ENCODE measurements at places on chromosomes 16 and 17.
A peak's percentile ranks its signal among the peaks of the same experiment; 100 is the strongest.

- DNase-seq = no peak
These were observed 19.5 kb downstream of the SEC14L1 start for GRCh38 chr17:77160091-77160874.

- no peak for DNase-seq
These were observed at the start of gene SLFN12 for GRCh38 chr17:35432176-35433074. Gene SLFN12, minus strand, starts transcription at chr17:35432500. Its CDS starts 9,472 bp downstream, at chr17:35423028.

DNA sequence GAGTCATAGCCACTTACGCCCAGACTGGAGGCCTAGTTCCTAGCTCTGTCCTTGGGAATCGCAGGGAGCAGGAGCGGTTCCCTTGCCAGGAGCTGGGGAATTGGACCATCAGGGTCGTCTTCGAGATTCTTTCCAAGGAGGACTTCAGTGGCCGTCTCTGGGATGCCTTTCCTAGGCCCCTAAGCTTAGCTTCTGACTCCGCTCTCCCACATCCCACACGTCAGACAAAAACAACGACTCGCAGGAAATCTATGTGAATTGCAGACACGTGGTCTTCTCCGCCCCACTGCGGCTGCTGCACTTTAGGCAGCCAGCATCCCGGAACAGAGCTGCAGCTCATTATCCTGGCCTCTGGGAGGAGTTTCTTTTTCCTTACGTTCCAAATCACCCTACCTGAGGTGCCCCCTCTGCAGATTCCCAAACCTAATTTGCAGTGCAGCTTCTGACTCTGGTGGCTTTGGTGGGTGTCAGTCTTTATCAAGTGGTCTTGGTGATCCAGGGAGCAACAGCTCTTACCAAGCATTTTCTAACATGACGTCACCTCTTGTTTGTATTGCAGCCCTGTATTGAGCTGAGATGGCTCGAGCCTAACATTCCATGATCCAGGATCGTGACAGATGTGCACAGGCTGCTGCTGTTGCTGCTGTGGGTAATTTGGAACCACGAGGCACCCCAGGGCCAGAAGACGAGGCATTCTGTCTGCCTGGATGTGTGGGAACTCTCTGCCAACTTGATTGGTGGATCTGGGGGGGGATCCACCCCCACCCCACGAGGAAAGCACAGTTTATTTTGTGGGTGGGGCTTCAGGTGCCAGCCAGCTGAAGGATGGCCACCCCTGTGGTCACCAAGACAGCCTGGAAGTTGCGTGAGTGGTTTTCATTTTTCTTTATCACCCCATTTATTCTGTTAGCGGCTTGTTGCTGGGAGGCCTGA lies 1.1 kb downstream of the KATNB1 start:
- DNase-seq = peak; percentile 21

DNA sequence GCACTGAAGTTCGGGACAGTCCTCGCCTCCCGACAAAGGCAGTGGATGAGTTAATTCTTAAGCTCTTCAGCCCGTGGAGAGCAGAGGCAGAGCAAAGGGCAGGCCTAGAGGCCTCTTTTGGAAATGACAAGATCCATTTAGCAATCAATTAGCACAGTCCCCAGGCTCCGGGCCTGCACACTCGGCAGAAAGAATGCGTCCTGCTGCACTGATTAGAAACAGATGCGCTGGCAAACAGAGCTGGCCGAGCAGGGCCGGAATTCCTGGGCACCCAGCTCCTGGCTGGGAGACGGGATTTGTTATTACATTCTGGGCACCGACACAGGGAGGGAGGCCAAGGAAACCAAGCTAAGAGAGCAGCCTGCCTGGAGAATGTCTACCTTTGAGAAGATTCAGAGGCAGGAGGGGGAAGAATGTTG lies 162.9 kb downstream of the COPRS start:
- no peak for DNase-seq

- DNase-seq = no peak
These were observed at the start of gene NOTUM for GRCh38 chr17:81961087-81961511. Gene NOTUM, minus strand, starts transcription at chr17:81961187. Its CDS starts 278 bp downstream, at chr17:81960909.

DNA sequence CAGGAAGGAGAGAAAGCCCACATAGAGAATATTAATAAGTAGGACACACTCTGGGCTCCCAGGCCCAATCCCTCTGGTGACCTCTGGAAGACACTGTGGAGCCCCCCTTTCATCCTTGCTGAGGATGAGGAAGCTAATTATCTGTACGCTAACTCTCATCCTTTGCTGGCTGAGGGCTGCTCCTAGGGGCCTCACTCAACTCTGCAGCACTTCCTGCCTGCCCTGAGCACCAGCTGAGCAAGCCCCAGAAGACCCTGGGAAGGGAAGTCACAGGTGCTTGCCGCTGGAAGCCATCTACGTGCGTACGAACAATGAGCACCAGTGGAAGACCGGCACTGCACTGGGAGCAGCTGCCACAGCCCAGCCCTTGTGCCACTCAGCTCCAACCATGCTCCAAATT lies 145.8 kb upstream of the CDH5 start:
- no peak for DNase-seq

GRCh38 chr17:41492771-41493170 lies 3.1 kb upstream of the KRT36 start:
- DNase-seq = no peak

DNA sequence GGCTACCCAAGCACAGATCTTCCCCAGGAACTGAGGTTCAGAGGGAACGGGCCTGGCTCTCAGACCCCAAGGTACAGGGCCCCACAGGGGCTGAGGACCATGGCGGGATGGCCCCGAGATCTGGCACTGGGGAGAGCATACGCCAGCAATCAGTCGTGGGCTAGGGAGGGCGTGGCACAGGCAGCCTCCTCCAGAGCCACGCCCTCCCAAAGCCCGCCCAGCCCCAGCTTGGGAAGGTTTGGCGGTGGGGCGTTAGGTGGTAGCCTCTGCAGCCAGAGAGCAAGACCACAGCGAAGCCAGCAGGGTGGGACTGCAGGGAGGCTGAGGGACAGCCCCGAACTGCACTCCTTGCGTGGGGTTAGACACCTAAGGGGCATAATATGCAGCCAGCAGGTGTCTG lies 11.6 kb downstream of the WNT9B start:
- no peak for DNase-seq

DNA sequence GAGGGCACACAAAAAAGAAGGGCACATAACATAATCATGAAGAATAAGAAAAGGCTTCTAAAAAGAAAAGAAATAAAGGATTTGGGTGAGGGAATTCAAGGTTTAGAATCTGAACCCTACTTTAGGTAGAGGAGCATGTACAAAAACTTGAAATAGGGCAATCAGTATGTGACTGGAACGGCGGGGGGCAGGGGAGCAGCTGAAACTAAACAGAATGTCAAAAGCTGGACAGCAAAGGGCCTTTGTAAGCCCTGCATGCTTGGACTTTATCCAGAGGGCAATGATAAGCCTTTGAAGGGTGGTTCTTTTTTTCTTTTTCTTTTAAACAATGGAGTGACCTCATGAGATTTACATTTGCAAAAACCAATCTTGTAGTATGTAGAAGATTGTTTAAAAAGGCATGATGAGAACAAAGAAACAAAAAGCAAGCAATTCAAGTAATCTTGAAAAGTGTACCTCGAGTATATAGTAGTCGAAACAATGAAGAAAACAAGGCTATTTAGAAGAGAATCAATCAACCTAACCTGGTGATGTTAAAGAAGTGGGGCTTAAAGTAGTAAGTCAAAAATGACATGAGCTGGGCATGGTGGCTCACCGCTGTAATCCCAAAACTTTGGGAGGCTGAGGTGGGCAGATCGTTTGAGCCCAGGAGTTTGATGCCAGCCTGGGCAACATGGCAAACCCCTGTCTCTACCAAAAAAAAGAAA lies 46.7 kb upstream of the ANKFY1 start:
- no peak for DNase-seq

DNA sequence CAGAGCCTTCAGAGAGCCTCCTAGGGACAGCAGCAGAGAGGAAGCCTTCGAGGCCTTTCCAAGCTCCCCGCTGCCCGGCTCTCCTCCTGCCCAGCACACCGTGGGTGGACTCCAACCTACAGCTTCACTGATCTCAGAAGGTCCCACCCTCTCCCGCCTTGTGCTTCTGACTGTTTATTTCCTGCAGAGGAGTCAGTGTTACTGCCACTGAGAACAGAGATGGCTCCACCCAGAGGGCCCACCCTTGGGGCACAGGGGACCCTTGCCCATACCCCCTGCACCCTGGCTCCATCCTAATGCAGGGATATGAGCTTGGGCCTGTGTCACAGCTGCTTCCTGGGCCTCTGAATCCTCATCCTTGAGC lies 52.8 kb upstream of the TOB1 start:
- DNase-seq = no peak

- DNase-seq = no peak
These were observed 4.2 kb upstream of the ARL2BP start for GRCh38 chr16:57240851-57241250.

- DNase-seq = no peak
These were observed 3.1 kb downstream of the HIC1 start for GRCh38 chr17:2057760-2058585.

GRCh38 chr16:66275775-66276428 lies 90.6 kb upstream of the CDH5 start:
- no peak for DNase-seq

DNA sequence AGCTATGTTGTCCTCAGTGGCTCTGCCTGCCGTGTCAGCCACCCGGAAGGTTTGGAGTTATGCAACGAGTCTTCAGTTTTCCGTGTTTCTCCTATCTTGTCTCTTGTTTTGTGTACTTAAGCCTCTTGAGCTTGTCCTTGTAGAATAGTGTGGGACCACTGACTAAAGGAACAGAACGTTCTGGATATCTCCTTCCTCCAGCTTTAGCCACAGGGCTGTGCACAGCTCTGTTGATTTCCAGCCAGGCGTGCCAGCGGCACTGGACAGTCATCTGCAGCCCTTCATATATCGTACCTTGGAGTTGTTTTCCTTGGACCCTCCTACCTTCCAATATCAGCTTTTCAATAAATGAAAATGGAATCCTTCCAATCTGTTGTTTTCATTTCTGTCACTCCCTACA lies 39.8 kb downstream of the TMEM11 start:
- DNase-seq = no peak

- DNase-seq = no peak
These were observed 54.8 kb downstream of the TOM1L2 start for GRCh38 chr17:17917394-17917793.

DNA sequence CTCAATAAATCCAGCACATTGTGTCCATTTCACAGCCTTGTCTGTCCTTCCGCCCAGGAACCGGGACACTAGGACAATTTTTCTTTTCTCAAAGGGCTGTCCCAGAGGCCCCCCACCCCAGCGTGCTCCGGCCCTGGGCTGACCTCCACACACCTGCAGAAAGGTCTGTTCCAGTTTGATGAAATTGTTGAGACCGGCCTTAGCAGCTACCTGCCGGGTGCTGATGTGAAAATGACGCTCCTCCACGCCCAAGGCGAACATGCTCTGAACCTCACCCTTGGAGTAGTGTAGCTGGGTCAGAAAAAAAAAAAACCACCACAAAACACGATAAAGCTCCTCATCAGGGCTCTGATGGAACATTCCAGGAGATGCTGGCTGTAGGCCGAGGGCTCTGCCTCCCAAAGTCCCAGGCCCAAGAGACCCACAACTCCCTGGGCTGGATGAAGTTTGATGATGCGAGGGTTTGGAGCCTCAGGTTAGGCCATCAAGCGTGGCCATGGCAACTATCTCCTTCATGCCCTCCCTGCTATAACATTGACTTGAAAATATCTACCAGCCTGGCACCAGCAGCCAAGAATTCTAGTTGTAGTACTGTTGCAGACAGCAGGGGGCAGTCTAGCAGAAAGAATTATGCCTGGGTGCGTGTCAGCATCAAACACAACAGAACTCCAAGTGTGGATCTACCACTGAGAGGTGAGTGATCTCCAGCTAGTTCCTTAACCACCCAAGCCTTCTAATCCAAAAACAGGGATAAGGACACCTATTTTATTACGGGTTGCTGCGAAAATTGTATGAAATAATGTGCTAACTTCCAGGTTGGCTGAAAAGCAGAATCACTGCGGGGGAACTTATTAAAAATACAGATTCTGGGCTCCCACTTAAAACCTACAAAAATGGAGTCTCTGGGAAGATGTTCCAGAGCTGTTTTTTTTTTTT lies 62.1 kb downstream of the RMI2 start:
- DNase-seq = peak; percentile 38

- peak; percentile 0 for DNase-seq
These were observed 73.1 kb upstream of the TANC2 start for GRCh38 chr17:62892870-62893338.

- DNase-seq = peak; percentile 18
These were observed 63.3 kb upstream of the MTMR4 start for GRCh38 chr17:58577696-58578095.

GRCh38 chr17:1512351-1512750 lies 4.1 kb downstream of the INPP5K start:
- DNase-seq = no peak

DNA sequence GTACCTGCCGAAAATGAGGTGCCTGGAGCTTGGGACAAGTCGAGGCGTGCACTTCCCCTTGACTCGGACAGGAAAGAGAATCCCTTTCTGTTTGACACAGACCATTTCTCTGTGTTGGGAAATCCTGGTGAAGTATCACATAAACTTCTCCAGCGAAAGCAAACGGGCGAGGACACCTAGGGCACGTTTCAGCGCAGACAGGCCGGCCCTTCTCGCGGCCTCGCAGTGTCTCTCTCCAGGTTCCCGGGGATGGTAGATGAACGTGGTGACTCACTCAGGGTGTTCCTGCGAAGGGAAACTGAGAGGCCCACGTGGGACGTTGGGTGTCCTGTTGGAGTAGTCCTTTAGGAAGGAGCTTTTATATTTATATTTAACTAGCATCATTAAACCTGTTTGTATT lies 36.3 kb upstream of the ZNF750 start:
- DNase-seq = no peak

GRCh38 chr17:35892091-35893035 lies 12.2 kb upstream of the CCL5 start:
- peak; percentile 63 for DNase-seq

DNA sequence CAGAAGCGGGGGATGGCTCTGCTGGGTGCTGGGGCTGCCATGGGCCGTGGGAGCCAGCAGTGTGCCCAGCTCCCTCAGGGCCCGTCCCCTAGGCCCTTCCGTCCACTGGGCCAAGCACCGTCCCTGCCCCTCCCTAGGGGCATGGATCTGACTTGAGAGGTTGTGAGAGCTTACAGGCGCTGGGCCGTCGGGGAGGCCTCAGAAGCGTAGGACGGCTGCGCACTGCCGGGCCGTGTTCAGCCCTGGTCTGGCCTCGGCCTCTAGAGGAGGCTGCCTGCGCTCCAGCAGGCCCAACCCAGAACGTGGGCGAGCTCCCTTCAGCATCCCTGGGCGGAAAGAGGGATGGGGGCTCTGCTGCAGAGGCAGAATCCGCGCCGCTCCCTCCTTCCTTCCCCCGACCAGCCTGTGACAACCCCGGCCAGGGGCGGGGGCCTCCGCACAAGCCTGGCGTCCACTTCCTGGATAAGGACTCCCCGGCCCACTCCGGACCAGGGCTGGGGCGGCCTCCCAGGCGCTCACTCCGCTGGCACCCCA lies 685 bp upstream of the MPG start:
- peak; percentile 9 for DNase-seq

DNA sequence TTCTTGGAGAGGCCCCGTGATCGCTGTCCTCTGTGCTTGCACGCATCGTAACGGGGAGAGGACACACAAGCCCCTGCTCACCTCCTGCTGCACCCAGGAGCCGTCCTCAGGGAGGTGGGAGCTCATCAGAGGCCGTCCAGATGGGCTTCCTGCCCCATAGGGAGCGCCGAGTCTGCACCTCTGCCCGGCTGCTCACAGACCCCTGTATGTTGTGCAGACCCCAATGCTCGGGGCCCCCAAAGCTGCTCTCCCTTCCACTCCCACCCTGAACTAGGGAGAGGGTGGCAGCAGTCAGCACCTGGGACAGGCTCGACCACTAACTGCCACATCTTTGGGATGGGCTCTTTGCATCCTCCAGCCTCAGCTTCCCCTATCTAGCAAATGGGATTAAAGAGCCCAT lies 4.4 kb upstream of the ZNF469 start:
- no peak for DNase-seq

All from stimulated activated CD8-positive, alpha-beta memory T cell treated with anti-CD3 and anti-CD28 coated beads, Interleukin-4, amount 100 ng/mL, for 24 hours (primary cell).